ENCODE measurements at places on chromosomes 12 and 14.
A peak's percentile ranks its signal among the peaks of the same experiment; 100 is the strongest.

GRCh38 chr14:51305751-51306150 lies 65.7 kb downstream of the TMX1 start:
- DNase-seq = no peak

DNA sequence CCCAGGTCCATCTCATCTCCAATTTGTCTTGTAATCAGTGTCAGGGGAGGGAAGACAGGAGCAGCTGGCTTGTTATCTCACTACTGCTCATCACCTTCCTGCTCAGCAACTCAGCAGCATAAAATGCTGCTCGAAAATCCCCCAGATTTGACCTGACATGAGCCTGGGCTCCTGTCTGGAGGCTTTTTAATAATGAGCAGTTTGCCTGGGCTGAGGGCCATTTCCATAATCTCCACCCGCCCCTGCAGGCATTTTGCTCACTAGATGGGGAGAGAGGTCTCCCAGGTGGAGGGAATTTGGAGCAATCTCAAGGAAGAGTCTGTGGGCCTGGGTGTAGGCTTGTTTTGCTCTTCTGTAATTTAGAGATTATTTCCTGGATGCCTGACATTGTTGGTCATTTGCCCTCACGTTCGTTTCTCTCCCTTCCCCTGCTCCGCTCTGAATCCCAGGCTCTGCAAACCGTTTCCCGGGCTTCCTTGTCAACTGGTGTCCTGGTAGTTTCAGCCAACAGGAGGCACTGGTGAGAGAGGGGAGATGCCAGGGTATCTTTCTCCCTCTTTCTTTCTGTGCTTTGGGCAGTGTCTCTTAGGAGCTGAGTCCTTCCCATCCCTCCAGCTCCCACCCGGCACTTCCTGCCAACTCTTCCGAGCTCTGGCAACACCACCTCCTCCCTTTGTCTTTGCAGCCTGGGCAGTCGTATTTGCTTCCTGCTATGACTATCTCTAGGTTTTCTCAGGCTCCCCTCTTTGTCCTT lies 299.2 kb downstream of the GLT1D1 start:
- DNase-seq = no peak

DNA sequence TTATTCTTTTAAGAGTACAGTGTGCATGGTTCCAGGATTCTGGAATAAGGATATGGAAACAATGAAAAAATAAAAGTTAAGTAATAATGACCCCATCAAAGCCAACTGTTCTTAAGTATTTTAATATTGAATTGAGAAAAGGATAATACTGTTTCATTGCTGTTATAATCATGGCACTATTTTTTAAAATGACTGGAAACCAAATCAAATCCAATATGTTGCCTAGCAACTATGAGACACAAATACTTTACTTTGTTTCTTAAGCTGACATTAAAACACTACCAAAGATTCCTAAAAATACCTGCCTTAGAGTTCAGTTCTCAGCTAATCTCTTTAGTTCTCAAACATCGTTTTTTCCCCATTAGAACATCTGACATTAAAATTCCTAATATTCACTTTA lies 66.4 kb upstream of the OTOGL start:
- no peak for DNase-seq

- no peak for DNase-seq
Measured at GRCh38 chr14:91805659-91806058, 61.7 kb downstream of the TC2N start.

DNA sequence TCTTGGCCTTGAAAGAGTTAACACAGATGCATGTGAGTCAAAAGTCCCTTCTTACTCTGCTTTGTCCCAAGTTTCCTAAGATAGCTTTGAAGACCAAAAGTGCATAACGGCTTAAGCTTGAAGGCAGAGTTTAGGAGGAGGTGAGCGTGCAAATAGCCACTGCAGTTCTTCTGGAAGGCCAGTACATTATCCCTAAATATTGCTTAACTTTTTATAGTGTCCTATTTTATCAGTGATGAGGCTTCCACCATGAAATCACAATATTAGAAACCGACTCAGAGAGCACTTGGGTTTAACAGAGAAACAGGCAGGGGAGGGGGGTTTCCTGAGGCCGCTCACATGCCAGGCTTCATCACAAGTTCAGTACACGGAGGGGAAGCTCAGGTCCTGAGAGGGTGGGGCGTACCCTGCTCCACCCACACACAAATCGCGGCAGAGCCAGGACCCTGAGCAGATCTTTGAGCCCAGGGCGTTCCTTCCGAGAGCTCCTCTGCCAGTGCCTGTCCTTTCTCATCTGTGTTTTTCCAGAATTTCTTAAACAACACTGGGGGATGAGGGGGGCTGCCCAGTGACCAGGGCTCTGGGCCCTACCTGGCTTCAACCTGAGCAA lies 26.8 kb upstream of the BDKRB2 start:
- peak; percentile 37 for DNase-seq

DNA sequence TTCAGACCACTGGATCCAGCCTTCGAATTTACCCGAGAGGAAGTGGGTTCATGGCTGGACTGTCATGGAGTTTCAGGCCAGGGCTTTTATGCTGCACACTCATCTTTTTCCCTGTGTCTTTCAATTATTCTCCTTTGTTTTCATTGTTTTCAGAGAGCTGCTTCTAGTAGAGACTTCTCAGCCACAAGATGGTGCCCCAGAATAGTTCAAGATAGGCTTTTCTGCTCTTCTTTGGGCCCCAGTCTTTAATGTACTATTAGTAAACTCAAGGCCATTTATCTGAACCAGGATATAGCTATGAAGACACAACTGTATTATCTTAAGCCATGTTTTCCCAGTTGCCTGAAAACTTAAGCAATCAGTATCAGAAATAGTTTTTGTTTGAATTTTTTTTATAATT lies 30.4 kb upstream of the PSMA6 start:
- DNase-seq = peak; percentile 39

GRCh38 chr14:75831455-75831854 lies 150.3 kb downstream of the TGFB3 start:
- peak; percentile 72 for DNase-seq

DNA sequence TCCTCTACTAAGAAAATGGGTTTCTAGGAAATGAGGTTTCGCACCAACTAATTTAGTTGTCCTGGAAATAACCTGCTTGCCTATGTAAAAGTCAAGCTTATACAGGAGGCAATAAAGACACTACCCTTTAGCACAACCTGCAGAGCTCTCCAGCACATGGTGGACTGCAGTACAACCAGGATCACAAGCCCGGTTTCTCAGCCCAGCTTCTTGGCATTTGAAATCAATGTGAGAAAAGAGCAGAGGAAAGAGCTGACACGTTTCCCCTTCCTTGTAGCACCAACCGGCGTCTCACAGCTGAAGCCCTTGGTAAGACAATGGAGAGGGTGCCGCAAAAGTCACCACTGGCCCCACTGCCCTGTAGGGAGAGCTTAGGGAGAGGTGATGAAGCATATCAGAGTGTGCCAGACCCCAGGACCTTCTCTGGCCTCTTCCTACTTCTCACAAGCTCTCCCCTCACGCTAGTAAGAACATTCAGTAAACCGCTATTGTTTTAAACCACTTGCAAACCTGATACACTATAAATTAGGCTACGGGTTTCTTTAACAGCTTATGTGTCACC lies 8.6 kb downstream of the SPTLC2 start:
- no peak for DNase-seq

DNA sequence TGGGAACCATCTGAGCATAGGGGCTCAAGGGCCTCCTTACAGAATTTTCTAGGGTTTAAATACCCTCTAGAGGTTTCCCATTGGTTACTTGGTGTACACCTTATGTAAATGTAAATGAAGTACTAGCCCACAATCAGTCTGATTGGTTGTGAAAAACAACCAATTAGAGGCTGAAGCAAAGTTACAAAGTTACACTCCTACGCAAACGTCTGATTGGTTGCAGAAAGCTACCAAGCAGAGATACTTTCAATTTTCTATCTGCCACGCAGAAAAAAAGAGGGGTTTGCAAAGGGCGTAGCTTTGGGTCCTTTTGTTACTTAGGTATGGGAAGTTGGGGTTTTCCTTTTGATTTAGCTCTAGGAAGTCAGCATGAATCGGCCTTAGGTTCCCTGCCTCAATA lies 1.8 kb upstream of the TMEM19 start:
- DNase-seq = no peak

- no peak for DNase-seq
Measured at GRCh38 chr14:39446131-39446744, 14.0 kb upstream of the FBXO33 start.

Measured in foreskin fibroblast (primary cell).